ENCODE measurements at places on chromosomes 3 and 15.

- DNase-seq = no peak
These were observed 4.9 kb upstream of the ENTPD3 start for GRCh38 chr3:40381904-40382616.

DNA sequence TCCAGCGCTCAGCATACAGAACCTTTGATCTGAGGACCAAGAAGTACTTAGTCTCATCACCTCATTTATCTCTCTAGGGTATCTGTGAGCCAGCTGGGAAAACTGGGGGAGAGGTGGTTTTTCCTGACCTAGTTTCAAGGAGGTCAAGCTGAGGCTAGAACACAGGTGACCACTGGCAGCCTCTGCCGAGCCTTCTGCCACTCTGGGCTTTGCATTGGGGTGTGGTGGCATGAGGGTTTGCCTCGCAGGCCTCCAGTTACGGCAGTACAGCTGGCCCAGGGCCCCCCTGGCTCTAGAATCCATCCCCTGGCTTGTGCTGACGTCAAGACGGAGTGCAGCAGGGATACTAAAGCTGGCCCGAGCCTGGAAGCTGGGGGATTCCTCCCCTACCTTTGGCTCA lies 34.7 kb upstream of the CDCP1 start:
- DNase-seq = no peak

GRCh38 chr15:47944637-47945288 lies 176.0 kb upstream of the SLC24A5 start:
- no peak for DNase-seq

- no peak for DNase-seq
These were observed 73.0 kb downstream of the UQCC5 start for GRCh38 chr3:52609316-52609815.

DNA sequence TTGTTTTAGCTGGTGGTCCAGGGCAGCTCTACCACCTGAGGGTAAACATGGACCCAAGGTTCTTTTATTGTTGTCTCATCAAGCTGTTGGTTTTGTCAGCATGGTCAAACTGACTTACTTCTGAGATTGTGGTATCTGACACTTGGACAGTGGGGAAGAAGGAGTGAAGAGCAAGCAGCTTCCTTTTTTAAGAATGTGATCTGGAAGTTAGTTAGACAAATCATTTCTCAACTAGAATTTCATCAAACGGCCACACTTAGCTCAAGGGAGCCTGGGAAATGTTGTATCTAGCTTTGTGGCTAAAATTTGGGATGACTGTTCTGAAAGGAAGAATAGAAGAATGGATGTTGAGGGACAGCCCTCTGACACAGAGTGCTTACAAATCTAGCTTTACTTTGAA lies 215.2 kb downstream of the ZNF621 start:
- no peak for DNase-seq

- no peak for DNase-seq
These were observed 255.2 kb downstream of the NR2F2 start for GRCh38 chr15:96585484-96586386.

DNA sequence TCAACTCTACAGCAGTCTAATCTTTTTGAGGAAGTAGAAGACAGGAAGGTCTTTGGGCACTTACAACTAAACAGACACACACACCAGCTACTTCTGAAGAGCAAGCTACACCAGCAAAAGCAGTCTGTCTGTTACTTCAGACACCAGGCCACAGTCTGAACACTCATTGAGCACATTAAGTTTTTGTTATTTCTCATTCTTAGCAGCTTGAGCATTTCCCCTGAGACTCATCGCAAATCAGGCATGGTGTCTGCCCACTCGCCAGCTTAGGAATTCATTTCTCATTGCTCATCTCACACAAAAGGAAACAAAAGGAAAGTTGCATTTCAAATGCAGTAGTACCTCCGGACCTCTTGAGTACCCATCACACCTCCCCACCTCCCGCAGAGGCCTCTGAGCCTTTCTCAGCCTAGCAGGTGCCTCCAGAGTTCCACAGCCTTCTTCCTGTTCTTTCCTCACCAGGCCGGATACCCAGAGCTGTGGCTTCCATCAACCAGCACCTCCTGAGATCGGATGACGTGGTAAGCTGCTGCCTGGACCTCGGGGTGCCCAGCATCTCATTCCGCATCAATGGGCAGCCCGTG lies 302.0 kb downstream of the RYR3 start:
- DNase-seq = no peak

DNA sequence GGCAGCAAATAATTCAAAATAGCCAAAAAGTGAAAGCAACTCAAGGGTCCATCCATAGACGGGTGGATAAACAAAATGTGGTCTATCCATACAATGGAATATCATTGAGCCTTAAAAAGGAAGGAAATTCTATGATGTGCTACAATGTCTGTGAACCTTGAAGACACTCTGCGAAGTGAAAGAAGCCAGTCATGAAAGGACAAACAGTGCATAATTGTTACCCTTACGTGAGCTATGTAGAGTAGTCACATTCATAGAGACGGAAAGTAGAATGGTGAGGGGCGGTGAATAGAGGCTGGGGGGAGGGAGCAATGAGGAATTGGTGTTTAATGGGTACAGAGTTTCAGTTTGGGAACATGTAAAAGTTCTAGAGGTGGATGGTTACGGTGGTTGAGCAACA lies 18.1 kb downstream of the IGF1R start:
- no peak for DNase-seq

DNA sequence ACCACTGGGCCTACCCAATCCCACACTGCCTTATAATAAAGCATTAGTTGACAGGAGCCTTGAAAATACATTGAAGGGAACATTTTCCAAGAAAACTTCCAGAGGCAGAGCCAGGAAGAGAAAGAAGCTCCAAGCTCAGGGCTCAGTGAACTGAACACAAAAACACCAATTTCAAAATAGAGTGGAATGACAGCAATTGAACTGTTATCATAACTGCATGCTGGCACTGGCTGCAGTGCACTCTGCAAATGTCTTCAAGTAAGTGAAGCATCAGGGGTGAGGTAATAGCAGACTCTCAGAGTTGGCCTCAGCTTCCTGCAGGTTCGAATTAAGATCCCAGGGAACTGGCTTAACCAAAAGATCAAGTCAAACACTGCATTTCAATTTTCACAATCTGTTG lies 388.0 kb upstream of the WNT5A start:
- DNase-seq = no peak

DNA sequence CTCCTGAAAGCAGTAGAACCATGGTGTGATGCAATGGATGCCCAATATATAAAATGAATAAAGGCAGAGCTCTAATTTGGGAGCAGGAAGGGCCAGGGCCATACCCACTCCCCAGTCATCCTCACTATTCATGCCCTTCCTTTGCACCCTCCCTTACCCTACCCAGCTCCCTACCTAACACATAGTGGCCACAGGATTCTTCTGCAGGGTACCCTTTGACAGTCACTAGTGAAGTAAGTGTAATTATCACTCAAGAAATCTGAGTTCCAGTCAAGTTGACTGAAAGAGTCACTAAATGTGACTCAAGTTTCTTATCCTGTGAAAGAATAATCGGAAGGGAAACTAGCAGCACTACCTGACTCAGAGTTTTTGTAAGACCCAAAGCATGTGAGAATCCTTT lies 69.2 kb downstream of the RASA2 start:
- DNase-seq = no peak

DNA sequence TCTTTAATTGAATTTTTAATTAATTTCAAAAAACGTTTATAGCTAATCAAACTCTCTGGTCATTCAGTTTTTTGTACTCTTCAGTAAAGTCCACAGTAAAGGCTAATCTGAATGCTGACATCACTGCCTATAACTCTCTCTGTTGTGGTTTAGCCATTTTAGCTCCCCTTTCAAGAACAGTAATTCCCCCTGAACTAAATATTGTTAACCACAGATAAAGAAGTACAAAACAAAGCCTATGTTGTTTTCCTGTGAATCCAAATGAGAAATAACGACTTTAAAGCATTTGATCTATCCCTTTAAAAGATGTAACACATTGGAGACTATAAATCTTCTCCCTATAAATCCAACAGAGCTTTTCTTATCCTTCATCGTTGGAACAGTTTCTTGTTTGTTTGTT lies 94.2 kb downstream of the ZBTB20 start:
- no peak for DNase-seq
